NCI-H1417 (cell line): ENCODE measurements at places on chromosomes 4 and X.
A peak's percentile ranks its signal among the peaks of the same experiment; 100 is the strongest.

GRCh38 chrX:101659601-101660063, at the start of gene ARMCX2:
Gene ARMCX2, minus strand, starts transcription at chrX:101659850. Its CDS starts 2,262 bp downstream, at chrX:101657588.
- DNase-seq = peak; percentile 52

GRCh38 chr4:55036405-55036804, 89.0 kb downstream of the KDR start:
- no peak for DNase-seq

- DNase-seq = no peak
Observed at GRCh38 chr4:70815370-70815769, 24.3 kb downstream of the GRSF1 start.

GRCh38 chr4:70930530-70931256, 28.5 kb downstream of the MOB1B start:
- DNase-seq = no peak

- no peak for DNase-seq
Observed at GRCh38 chr4:189740873-189741272, 199.8 kb upstream of the FRG1 start.

DNA sequence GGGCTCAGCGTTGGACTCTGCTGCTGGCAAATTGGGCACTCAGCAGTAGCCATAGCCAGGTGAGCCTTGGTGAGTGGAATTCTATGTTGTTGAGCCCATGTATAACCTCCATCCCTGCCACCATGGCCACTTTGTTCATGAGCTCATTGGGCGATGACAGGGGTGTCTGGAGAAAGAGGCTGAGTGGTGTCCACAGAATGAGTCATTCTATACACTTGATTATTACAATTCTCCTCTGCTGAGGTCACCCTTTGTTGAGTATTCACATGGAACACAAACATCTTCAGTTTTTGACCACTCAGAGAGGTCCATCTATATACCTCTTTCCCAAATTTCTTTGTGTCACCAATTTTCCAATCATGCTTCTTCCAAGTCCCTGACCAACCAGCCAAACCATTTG, 1341.7 kb downstream of the PCDH7 start:
- no peak for DNase-seq

GRCh38 chrX:149518236-149518635, 13.1 kb upstream of the IDS start:
- DNase-seq = no peak

- DNase-seq = no peak
Observed at GRCh38 chr4:63269156-63269555, 1140.1 kb downstream of the TECRL start.

DNA sequence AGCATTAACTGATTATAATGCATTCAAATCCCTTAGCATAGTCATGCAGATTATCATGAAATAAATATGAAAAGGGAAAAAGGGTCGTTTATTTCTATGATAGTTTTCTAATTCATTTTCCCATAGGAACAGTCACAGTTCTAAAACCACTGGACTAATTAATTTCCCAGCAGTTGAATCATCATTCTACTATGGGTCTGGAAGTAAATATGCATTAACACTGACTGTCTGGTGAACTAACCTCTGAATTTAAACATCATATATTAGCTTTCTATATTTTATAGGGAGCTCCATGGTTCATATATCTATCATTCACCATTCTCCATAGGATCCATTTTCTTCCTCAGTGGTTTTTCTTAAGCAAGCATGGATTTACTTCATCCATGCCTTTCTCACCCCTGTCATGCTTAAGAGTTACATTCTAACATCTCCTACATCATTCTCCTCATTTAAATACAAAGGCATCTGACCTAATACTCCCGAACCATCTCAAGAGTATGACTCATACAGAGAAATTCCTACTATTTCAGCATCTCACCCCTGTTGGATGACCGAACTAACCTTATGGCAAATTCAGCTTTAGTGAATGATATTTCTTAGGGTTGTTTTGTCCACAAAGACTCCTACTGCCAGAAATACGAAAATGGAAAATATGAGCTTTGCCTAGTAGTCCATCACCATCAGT, 198.7 kb upstream of the ADAMTS3 start:
- no peak for DNase-seq

- peak; percentile 4 for DNase-seq
Observed at GRCh38 chrX:56026815-56027214, 205.3 kb upstream of the KLF8 start.

- no peak for DNase-seq
Observed at GRCh38 chr4:122480655-122481487, 24.3 kb upstream of the IL2 start.

DNA sequence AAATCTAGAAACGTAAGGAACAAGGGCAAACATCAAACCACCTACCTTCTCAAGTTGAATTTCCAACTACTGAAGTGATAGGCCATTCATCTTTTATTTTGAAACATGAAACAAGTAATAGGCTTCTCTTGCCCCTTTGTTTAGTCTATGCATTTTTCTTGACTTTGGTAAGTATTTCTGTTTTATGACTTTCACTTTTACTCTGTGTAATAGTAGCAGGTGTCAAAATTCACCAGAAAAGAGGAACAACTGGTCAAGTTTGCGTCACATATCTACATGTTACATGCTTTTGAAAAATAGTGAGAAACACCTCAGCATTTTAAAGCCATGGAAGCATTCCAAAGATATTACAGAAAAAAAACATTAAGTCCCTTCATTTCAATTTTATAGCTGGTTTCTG, 157.1 kb upstream of the FTHL17 start:
- no peak for DNase-seq

- no peak for DNase-seq
Observed at GRCh38 chr4:167989815-167990214, 102.5 kb upstream of the ANXA10 start.

DNA sequence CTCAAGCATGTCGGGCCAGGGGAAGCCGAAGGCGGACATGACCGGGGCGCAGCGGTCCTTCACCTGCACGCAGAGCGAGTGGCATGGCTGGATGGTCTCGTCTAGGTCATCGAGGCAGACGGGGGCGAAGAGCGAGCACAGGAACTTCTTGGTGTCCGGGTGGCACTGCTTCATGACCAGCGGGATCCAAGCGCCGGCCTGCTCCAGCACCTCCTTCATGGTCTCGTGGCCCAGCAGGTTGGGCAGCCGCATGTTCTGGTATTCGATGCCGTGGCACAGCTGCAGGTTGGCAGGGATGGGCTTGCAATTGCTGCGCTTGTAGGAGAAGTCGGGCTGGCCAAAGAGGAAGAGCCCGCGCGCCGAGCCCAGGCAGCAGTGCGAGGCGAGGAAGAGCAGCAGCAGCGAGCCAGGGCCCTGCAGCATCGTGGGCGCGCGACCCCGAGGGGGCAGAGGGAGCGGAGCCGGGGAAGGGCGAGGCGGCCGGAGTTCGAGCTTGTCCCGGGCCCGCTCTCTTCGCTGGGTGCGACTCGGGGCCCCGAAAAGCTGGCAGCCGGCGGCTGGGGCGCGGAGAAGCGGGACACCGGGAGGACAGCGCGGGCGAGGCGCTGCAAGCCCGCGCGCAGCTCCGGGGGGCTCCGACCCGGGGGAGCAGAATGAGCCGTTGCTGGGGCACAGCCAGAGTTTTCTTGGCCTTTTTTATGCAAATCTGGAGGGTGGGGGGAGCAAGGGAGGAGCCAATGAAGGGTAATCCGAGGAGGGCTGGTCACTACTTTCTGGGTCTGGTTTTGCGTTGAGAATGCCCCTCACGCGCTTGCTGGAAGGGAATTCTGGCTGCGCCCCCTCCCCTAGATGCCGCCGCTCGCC, at the start of gene SFRP2:
TSS of gene SFRP2 (minus strand) at position 671 of the 864 bp plus-strand sequence. CDS start at position 423, 248 bp downstream.
- DNase-seq = peak; percentile 29

DNA sequence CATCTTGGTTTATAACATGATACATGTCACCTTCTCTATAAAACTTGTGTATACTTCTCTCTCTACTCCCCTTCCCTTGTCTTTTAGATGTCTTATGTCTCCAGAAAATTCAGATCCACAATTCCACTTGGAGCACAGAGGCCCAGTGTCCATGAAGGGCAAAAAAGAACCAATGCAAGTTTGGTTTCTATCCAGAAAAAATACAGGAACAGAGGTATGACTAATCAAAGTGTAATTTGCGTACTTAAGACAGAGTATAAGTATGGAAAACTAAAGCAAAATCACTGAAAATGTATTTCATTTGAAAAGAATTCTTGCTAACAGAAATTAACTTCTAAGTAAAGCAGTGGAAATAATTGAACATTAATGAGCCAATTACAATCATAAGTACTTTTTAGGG, 46.2 kb downstream of the GUCY1B1 start:
- DNase-seq = no peak

GRCh38 chrX:120428309-120428708, 40.8 kb downstream of the LAMP2 start:
- peak; percentile 9 for DNase-seq

- DNase-seq = no peak
Observed at GRCh38 chrX:14927401-14927800, 54.2 kb downstream of the MOSPD2 start.

DNA sequence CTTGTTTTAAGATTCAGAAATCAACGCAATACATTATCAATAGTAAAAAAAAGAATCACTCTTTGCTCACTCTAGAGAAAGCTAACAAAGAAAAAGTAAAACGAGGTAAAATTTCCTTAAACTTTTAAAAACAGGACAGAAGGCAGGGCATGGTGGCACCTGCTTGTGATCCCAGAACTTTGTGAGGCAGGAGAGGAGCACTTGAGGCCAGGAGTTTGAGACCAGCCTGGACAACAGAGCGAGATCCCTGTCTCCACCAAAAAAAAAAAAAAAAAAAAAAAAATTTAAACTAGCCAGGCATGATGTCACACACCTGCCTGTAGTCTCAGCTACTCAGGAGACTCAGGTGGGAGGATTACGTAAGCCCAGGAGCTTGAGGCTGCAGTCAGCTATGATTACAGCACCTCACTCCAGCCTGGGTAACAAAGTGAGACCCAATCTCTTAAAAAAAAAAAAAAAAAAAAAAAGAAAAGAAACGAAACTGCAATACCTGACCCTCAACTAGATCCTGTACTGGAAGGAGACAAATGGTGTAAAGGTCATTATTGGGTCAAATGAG, 3.5 kb downstream of the CCNI start:
- peak; percentile 12 for DNase-seq

DNA sequence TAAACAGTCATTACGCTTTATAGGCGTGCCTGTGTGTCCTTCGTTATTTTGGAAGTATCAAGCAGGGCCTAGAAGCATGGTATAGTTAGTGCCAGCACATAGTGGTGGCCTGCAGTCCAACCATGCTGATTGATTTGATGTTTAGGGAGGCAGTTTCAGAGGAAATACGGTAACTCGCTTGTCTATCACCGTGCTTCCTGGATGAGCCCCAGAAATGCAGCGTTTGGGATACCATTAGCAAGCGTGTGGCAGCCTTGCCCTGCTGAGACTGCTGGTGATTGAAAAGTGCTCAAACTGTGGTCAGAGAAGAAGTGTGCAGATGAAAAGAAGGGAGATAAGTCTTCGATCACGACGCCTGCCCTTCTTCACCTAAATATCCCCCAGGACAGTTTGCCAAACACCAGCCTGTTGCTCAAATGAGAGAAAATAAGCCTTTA, 158.4 kb downstream of the CHIC2 start:
- peak; percentile 11 for DNase-seq

DNA sequence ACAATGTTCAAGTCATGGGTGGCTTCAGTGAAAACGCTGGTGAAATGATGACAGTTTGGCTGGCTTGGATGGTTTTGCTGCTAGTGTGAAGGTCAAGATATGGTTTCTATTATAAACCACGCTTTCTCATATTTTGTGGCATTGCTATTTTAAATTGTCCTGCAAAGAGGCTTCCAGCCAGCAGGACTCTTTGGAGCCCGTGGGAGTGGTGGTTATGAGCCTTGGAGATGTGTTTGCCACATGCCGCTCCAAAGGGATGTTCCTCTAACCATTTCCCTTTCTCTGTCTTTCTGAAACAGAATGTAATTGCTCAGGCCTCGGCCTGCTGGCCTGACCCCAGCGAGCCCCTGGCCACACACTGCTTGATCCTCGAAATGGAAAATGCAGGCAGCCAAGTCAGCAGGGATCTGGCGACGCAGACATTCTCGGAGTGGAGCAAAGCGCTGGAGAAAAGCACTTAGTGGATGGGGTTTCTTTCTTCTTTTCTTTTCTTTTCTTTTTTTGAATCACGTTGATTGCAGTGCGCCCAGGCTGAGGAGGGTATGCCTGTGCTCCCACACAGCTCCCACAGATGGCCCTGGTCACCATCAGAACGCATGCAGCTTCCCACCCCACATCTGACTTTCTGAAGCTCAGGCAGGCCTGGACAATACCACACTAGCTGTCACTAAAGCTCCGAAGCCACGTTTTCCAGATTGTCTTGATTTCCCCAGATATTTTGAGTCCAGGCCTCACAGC, 114.0 kb downstream of the ENPP6 start:
- no peak for DNase-seq

DNA sequence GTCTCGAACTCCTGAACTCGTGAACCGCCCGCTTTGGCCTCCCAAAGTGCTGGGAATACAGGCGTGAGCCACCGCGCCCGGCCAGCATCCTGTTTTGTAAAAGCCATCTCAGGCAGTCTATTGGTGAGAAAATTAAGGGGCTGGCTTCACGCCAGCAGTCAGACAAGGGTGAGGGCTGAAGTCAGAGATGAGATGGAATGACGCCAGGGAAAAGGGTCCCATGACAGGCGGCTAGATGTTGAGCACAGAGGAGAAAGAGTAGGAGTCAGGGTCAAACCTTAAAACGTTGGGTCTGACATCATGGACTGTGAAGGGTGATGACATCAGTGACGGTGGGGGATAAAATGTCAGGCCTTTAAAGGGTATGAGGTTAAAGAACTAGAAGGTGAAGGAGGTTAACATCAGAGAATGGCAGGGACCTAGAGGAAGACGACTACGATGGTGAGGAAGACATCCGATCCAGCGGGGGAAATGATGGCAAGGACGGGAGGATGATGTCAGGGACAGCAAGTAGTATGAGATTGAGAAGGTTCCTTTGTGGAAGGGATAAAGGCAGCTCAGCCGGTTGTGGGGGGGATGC, 504 bp upstream of the RBM3 start:
- no peak for DNase-seq

GRCh38 chrX:94424456-94424855, 750.5 kb downstream of the FAM133A start:
- no peak for DNase-seq

GRCh38 chrX:72381439-72382201, 75.9 kb upstream of the CITED1 start:
- DNase-seq = peak; percentile 16

DNA sequence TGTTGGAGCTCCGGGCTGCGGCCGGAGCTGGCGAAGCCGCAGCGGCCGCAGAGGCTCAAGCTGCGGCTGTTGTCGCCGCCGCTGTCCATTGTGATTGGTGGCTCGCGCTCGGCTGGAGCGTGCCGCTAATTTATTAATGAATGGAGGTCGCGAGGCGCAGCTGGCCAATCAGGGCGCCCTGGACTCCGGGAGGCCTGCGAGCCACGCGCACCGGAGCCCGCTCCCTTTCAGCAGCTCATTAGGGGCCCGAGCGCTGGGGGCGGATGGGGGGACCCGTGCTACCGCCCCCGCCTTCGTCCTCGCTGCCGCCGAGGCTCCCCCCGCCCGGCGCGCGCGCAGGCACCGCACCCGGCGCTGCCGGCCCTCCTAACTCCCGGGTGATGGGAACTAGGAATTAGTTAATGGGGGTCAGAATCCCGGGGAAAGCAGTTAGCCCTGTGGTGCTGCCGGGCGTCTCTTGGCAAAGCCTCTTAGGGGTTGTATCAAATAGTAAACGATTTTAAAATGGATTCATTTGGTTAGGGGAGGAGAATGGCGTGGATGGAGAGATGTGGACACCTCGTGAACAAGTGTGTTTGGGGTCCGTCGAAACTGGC, 589 bp upstream of the NEUROG2 start:
- DNase-seq = peak; percentile 36

- DNase-seq = no peak
Observed at GRCh38 chr4:10872833-10873517, 188.4 kb upstream of the CLNK start.
